Activated T-cell treated with anti-CD3 and anti-CD28 coated beads for 24 hours (primary cell): ENCODE measurements at places on chromosomes 3 and 15.

DNA sequence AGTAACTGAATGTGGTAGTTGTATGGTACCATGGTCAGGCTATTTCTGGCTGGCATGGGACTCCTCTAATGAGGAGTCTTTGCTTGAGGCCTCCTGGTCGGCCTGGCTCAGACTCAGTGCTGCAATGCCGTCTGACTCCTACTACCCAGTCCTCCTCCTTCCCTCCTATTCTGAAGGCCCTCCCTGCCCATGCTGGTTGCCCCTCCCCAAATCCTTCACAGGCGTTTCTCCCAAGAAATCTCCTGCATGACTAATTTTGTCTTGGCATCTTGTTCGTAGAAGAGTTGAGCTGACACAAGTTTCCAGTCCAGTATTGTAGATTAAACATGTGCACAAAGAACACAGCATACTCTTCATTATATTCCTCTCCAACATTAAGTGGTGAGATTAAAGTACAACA is 115.5 kb downstream of the NFKBIZ start:
- no peak for DNase-seq

GRCh38 chr3:141129049-141129448 is 77.9 kb downstream of the SPSB4 start:
- DNase-seq, result no peak

DNA sequence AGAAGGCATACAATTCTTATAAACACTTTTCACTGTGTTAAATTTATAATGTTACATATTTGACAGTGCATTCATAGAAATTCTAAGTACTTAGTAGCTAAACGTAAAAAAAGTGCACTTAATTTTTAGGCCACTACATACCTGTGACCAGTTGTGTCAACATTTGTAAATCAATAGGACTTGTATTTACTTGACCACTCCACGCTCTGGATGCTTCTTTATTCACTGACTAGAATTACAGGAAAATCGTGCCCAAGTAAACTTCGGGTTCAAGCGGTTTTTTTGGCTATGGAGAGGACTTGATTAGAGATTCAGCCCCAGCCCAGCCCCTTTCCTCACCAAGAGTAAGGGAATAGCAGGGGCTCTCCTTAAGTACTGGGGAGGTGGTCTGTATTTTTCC is 21.8 kb downstream of the WDR53 start:
- DNase-seq, result no peak

DNA sequence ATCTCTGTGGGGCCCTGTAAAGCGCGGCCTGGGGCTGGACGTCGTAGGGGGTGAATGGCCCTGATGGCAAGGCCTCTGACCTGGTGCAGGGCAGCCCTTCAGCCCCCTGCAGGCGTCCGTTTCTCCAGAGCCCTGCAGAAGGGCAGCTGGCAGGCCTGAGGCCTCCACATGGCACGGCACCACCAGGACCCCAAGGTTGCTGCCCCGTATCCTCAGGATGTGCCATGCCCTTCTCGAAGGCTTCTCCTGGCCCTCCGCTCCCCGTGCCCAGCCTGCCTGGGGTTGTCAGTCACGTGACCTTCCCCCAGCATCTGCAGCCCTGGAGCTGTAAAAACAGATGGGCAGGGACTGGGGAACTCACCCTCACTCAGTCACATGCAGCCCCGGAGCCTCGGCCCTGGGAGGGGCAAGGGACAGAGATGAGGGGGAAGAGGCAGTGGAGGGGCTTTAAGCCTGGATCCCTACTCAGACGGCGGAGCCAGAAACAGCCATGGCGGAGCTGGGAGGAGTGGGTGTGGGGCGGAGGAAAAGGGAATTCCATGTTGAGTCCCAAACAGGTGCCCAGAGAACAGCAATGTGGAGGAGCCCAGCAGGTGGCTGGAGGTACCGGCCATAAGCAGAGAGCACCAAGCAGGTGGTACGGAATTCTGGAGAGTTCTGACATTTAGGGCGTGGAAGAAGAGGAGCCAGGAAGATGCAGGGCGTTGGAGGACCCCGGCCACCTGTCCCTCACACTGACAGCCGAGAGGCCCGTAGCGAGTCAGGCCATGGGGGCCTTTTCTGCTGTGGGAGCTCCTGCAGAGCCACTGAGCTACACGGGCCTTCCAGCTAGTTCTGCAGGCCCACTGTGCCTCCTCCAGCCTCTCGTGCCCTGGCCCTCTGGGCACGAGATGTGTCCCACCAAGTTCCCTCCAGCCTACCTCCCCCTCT is 193.1 kb downstream of the XXYLT1 start:
- no peak for DNase-seq

- no peak for DNase-seq
Measured at GRCh38 chr3:196057760-196058331, 24.0 kb downstream of the TFRC start.

- DNase-seq, result no peak
Measured at GRCh38 chr3:48845170-48845569, 2.5 kb downstream of the PRKAR2A start.

- DNase-seq, result no peak
Measured at GRCh38 chr15:57696146-57696545, 10.4 kb upstream of the POLR2M start.

- no peak for DNase-seq
Measured at GRCh38 chr3:129599073-129599472, 7.4 kb downstream of the PLXND1 start.

GRCh38 chr15:66586155-66586976 is 20.6 kb upstream of the LCTL start:
- no peak for DNase-seq

DNA sequence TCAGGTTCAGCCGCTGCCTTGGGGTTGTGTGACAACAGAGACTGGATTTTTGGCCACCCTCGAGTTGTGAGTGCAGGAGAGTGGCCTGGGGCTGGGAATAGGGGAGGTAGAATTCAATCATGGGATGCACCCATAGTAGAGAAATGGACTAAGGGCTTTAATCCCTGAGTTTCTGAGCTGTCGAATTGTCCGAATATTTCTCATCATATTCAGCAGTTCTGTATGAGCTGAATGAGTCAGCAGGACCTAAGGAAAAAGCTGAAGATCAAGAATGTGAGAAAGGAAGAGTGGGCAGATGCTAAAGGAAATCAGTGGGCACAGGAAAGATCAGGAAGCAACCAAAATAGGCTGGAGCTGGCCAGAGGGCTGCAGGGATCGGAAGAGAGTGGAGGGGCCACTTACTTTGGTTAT is 44.4 kb upstream of the SACM1L start:
- DNase-seq, result no peak

DNA sequence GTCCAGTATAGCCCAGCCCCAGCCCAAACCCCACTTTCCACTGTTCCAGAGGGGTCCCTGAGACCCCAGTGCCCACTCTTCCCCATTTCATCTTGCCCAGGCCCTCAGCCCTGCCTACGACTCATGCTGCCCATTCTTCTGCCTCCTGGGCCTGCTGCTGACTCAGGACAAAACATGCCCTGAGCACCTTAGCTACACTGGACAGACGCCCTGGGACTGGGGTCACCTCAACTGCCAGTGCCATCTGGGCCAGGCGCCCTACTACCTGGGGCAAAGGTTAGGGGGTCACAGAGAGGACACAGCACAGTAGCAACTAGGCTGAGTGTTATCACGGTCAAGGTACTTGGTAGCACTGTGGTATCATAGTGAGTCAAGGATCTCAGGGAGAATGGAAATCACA is 2.6 kb upstream of the LAMB2 start:
- no peak for DNase-seq

- no peak for DNase-seq
Measured at GRCh38 chr3:104066658-104067057, 1300.1 kb upstream of the ALCAM start.

- DNase-seq, result peak; percentile 38
Measured at GRCh38 chr3:187012609-187013051, 82.3 kb downstream of the ST6GAL1 start.

DNA sequence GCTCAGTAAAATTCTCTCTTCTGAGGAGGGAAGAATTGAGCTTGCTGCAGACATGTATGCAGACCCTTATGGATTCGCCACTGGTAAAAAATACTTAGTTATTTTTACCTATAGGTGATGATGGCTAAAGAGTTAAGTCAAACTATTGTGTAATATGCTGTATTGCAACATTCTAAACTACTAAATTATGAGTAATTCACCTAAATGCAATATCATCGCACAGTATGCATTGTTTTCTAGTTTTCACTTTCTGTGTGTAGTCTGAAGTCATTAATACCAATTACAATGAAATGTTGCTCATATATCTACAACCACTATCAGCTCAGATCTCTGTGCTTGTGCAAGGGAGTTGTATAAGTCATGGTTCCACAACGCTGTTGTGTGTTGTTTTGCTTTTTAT is 48.7 kb upstream of the ROBO2 start:
- no peak for DNase-seq

GRCh38 chr3:70657454-70657853 is 345.0 kb upstream of the MDFIC2 start:
- no peak for DNase-seq

GRCh38 chr3:142947799-142948575 is 15.5 kb downstream of the PAQR9 start:
- DNase-seq, result peak; percentile 16

- no peak for DNase-seq
Measured at GRCh38 chr3:41715376-41715775, 246.5 kb downstream of the ULK4 start.

- no peak for DNase-seq
Measured at GRCh38 chr3:117485841-117486240, 776.3 kb downstream of the TUSC7 start.

GRCh38 chr3:44654039-44654438 is 5.5 kb downstream of the ZNF35 start:
- no peak for DNase-seq

DNA sequence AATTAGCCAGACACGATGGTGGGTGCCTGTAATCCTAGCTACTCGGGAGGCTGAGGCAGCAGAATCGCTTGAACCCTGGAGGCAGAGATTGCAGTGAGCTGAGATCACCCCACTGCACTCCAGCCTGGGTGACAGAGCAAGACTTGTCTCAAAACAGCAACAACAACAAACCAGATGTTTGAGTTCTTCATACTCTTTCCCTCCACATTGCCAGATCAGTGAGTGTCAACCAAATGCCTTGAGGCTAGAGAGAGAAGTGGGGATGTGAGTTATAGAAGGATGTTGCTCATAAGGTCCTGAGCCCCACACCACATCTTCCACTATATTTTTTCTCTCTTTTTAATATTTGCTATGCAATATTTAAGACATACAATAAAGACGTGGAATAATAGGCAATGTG is 19.8 kb downstream of the MAPKBP1 start:
- no peak for DNase-seq

GRCh38 chr3:122589297-122589696 is 11.8 kb downstream of the PARP15 start:
- no peak for DNase-seq

- DNase-seq, result no peak
Measured at GRCh38 chr3:160091441-160091840, 102.8 kb downstream of the IL12A start.

- no peak for DNase-seq
Measured at GRCh38 chr3:160546727-160547126, 18.6 kb downstream of the KPNA4 start.

GRCh38 chr3:184239221-184239620 is 9.5 kb downstream of the ALG3 start:
- no peak for DNase-seq

GRCh38 chr3:168828536-168828935 is 732.8 kb upstream of the GOLIM4 start:
- DNase-seq, result no peak

DNA sequence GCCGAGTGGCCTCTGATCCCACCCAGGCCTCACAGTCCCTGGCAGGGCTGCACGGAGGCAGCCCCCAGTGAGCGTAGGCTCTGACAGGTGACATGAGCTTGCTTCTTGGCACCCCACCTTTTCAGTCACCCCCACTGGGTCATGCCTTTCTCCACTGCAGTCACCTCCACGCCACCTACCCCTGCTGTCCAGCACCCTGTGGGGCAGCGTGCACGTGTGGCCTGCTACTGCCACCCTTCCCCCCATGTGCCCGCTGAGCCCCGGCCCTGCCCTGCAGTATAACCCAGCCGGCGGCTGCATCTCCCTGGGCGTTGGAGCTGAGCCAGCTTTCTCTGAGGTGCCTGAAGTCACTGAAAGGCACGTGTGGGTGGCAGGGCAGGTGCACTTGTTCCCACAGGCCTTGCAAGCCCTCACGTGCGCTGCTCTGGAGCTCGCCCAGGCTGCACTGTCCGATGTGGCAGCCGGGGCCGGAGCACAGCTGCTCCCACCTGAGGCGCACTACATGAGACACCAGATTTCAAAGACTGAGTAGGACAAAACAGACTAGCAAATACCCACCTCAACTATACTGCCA is 65.6 kb downstream of the NIPA2 start:
- DNase-seq, result no peak

GRCh38 chr3:9864200-9864927 is 15.7 kb downstream of the CIDEC start:
- no peak for DNase-seq

DNA sequence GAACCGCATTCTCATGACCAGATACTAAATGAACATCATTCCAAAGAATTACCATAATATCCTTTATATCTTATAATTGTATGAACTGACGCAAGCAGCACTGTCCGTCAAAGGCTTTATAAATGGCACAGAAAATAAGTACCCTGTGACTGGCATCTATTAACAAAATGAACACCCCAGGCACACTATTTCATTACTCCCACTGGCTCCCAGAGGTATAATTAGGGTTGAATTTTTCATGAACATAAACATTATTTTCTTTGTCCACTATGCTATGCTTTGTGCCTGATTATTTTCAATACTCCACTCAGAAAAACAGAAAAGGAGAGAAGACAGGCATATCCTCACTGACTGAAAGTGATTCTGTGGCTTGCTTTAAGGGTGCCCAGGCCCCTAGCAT is 71.1 kb downstream of the LYZL4 start:
- no peak for DNase-seq

DNA sequence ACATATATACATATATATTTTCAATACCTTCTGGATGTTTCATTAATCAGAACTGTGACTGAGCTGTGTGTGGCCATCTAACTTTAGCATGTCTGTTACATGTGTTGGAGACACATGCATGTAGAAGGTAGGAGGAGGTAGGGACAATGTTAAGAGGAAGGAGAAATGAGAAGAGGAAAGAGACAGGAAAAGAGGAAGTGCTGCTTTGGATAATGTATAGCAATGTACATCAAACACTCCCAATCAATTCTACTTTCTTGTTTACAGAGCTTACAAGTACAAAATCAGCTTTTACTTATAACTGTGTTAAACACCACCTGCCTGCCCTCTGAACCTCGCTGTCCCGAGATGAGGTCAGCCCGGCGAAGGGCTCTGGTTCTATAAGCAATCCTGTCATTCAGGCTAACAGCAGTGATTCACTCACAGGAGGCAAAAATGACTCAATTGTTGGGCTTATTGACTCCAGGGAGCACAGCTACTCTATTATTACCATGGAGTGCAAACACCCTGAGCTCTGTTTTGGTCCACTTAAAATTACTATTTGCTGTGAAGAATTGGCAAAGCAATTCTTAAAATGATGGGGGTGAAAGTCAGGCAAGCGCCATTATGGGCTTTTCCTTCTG is 188.9 kb downstream of the MEIS2 start:
- no peak for DNase-seq

DNA sequence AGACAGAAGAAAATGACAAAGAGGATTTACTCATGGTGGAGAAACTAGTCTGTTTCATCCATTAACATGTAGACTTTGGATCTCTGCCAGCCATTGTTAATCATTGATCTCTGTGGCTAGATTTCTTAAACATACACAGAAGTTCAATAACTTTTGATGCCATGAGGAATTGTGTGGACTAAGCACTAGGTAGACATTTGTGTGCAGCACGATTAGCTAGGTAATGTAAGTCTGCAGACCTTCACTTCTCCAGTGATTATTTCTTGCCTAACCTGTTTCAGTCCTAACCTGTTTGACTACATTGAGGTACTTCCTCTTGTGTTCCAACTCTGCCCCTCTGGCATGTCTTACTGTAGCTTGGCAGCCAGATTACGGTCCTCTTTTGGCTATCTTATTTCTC is 928.5 kb upstream of the ROBO1 start:
- DNase-seq, result no peak
